Caudate nucleus (tissue), 63 donors: ENCODE measurements at places on chromosomes 6 and 20.

DNA sequence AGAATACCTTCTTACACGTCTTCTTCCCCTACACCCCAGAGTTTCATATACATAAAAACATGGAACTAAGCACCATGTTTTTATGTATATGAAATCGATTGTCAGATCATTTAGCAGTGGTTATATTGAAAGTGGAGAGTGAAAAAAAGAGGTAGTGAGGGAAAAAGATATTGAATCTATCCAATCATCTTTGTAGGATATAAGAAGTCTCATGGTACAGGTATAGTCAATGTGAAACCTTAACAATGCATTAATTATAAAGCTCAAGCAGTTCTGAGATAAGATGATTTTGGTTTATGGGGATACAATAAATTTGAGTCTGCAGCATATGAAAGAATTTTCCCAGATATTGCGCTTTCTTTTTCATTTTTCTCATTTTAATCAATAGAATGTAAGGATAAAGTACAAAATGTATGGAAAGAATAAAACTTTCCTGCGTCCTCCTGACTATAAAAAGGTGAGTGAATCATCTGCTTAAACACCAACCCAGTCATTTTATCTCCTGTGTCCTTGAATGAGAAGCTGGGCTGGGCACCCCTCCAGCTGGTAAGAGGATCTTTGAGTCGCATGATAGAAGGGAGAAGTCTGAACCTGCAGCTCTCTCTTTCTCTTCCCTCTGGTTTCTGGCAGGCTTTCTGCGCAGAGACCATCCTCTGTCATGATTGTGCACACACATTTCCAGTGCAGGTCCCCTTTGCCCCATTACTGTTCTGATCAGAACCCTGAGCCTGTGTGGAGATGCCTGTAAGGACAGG is 28.1 kb upstream of the AKIRIN2 start:
- DNase-seq = no peak

- DNase-seq = no peak
Observed at GRCh38 chr6:34718976-34719375, 22.4 kb upstream of the ILRUN start.

- DNase-seq = no peak
Observed at GRCh38 chr6:31949926-31950548, 4.1 kb downstream of the CFB start.

DNA sequence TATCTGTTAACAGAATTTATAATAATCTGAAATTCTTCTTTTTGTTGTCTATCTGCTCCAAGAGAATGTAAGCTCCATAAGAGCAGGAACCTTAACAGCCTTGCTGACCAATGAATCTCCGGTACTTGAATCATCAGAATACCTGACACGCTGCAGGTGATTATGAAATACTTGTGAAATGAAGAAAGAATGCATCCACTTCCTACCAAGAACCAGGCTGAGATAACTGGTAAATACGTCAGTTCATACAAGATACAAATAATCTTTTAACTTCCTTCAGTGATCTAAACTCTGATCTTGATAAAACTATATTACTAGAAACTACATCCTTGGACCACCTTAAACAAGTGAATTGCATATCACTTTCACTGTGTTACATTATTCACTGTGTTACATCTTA is 116.2 kb downstream of the MAP3K5 start:
- no peak for DNase-seq

- DNase-seq = no peak
Observed at GRCh38 chr6:12092762-12093161, 80.7 kb downstream of the HIVEP1 start.

DNA sequence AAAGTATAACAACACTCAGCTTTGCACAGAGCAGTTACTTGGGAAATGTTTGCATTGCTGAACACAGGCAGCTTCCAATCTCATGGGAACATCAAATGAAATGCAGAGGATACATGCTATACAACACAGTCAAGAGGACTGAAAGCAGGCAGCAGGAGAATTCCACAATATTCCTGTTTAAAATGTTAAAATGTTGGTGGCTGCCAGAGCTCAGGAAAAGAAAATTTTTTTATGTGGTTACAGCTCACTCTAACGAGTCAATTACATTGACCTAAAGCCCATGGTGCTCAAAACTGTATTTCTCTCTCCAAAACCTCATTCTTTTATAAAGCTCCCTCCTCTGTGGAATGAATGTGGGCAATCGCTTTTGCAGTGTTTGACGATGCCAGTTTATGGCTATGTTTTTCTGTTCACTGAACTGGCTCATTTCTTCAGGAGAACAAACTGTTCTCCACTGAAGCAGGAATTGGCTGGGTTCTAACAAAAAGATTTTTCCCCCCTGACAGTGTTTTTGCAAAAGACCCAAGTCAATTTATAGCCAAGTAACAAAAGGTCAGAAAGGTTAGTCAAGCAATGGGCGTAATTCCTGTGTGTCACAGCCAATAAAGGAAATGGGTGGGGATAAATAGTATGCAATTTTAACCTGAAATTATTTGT is 69.0 kb downstream of the ZHX3 start:
- peak; percentile 18 for DNase-seq

GRCh38 chr20:23759306-23759940 is 8.7 kb upstream of the CST1 start:
- no peak for DNase-seq

GRCh38 chr6:13273931-13274706 is 54.2 kb downstream of the TBC1D7 start:
- no peak for DNase-seq

GRCh38 chr6:28235912-28236452 is 10.9 kb downstream of the ZSCAN9 start:
- DNase-seq = no peak

GRCh38 chr20:50170549-50171220 is 17.2 kb upstream of the PEDS1 start:
- no peak for DNase-seq

DNA sequence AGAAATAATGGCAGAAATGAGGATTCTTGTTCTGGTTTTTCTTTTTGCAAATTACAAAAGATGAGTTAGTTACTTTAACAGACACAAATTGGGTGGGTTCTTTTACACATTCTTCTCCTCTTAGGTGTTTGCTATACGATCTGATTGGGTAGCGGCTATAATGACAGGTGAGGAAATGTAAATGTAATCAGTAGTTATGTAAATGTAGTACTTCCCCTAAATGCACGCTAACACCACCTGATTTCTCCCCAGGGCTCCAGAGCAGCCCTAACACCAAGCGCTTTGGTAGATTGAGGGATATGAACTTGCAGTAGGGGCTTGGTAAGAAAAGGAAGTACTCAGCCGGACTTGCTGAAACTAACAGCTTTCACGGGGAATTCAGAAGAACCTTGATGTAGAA is 499.4 kb upstream of the NOX3 start:
- no peak for DNase-seq

- DNase-seq = no peak
Observed at GRCh38 chr20:40181676-40182075, 507.4 kb downstream of the MAFB start.

- DNase-seq = no peak
Observed at GRCh38 chr6:108874470-108875160, 26.4 kb downstream of the ARMC2 start.

- DNase-seq = no peak
Observed at GRCh38 chr6:77371748-77372147, 91.5 kb downstream of the HTR1B start.

DNA sequence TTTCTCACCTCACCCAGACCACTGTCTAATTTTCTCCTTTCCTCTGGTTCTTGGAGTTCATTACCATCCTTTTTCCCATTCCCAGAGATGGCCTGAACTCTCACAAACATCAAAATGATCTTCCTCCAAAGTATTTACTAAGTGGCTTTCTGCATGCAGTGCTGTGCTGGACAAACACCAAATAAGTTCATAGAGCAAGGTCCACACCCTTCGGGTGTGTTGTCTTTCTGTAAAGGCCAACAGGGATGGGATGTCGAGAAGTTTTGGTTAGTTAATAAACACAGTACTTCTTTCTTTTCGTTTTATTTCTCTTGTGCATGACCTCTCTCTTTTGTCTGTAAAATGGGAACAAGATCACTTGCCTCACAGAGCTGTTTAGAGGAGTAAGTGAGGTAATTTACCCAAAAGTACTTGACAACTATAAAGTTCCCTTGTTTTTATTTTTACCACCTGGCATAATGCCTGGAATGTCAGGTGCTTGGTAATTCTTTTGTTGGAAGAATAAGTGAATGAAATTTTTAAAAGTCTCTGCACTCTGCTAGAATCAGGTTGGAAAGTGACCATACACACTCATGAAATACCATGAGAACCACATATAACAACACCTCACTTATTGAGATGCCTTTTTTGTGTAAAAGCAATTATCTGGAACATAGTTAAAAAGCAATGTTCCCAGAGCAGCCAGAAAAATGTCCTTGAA is 22.8 kb upstream of the CCN6 start:
- no peak for DNase-seq

GRCh38 chr6:155050311-155050710 is 55.2 kb downstream of the TIAM2 start:
- no peak for DNase-seq
